Natural killer cell (primary cell): ENCODE measurements at places on chromosomes 11 and 22. TPM values are rescaled to one million over a fixed set of nuclear protein-coding genes. Genes with fewer than 3 reads are reported as not detected.

The LSP1 gene
- total RNA-seq = 487 TPM

The MS4A14 gene
- total RNA-seq = 0.34 TPM

The MS4A12 gene
- total RNA-seq = not detected

GRCh38 chr11:14249121-14249963, 109.6 kb downstream of the RRAS2 start:
- peak; percentile 51 for DNase-seq

- DNase-seq = no peak
Observed at GRCh38 chr11:27201454-27202302, 161.1 kb downstream of the BBOX1 start.

GRCh38 chr11:112298535-112298934, 37.9 kb upstream of the PLET1 start:
- DNase-seq = no peak

DNA sequence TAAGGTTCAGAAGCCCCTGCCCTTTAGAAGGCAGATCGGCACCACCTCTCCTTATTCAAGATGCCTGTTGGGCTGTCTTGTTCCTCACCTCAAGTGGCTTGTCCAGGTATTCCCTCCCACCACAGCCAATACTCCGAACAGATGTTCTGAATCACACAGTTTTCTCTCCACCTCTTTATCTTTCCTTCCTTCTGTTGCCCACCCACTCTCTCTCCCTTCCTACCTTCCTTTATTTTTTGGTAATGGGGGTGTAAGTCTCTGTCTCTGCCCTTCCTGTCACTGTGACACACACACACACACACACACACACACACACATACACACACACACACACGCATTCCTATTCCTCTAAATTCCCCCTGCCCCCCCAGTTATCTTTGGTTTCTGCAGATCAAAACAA, 8.4 kb downstream of the BEST1 start:
- no peak for DNase-seq

DNA sequence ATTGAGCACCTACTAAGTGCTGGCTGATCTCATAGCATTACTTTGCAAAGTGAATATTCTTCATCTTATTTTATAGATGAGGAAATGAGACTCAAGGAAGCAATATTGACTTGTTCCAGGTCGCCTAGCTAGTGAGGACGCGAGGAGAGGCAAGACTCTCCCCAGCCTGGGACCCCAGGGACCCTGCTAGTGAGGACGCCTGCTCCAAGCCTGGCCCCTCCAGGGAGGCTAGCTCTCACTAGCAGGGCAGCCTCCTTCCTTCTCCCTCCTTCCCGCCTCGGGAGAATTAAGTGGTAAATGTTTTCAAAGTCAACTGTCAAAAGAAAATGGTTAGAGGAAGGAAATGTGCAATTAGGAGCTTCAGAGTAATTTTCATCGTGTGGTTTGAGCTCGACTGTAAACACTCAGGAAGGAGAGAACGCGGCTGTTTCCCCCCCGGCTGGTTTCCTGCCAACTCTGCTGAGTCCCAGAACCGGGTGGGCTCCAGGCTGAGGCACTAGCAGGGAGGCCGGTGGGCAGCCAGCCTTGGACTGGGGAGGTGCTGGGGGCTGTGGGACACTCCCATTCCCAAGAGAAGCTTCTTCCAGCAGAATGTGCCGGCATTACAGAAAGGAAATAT, 17.9 kb downstream of the MYEOV start:
- no peak for DNase-seq

DNA sequence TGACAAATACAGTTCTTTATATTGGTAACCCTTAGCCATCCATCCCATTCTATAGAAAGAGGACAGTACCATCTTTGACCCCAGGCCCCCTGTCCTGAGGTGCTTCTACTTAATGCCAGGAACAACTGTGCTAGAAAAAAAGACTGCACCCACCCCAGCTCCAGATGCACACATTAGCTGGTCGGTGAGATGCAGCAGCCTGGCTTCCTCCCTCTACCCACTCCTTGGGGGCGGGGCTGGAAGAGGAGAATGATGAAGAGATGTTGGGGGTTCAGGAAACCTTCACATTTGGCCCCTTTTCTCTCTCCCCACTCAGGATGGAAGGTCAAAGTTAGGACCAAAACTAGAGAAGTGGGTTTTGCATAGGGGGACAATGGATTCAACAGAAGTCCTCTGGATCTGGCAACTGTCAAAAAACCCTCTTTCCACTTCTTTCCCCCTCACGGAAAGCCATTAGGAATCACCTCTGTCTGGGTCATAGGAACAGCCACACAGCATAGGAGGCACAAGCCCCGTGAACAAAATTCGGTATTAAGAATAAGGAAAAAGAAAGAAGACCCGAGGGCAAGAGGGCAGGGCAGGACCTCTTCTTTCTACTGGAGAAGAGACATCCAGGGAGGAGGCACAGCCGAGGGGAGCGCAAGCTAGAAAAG, 755 bp downstream of the NRIP3 start:
- DNase-seq = no peak

DNA sequence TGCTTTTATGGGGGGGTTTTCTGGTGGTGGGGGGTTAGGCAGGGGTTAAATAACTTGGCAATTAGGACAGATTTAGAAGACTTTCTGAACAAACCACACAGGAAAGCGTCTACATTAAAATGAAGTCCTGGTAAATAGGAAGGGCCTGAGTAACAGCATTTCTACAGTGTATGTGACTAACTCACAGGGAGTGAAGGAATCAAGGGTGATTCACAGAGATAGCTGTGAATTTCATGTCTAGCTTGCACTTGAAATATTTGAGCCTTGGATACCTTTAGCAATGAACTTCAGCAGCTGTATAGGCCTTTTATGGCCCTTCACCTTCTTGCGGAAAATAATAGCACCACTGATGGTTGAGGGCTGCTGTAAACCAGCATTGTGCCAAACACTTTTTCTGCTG, 26.1 kb upstream of the LDHA start:
- no peak for DNase-seq

GRCh38 chr22:32410459-32410858, 1.6 kb downstream of the RTCB start:
- DNase-seq = no peak

DNA sequence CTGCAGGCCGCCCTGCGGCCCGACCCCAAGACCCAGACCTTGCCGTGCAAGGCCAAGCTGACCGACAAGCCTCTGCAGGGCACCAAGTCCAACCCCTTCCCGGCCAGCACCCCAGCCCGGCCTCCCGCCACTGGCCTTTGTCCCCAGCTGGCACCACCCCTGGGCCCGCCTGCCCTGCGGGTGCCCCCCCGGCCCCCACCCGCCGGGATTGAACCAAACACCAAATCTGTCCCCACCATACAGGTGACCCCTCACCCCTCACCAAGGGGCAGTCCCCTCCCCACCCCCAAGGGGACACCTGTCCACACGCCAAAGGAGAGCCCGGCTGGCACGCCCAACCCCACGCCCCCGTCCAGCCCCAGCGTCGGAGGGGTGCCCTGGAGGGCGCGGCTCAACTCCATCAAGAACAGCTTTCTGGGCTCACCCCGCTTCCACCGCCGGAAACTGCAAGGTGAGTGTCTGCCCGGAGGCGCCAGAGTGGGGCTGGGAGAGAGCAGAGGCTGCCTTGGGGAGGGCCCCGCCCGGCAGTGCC, 36.2 kb downstream of the MOB2 start:
- no peak for DNase-seq
